Osteocyte (in vitro differentiated cells): ENCODE measurements at places on chromosomes 2 and 18. TPM values are rescaled to one million over a fixed set of nuclear protein-coding genes. Genes with fewer than 3 reads are reported as not detected.

TAF4B gene
- 2.3 and 2.7 TPM in 2 replicates for total RNA-seq

ERBB4 gene
- 2.5 and 2.8 TPM in 2 replicates for total RNA-seq

SOX11 gene
- 69.5 and 71.7 TPM in 2 replicates for total RNA-seq

ZNF892 gene
- total RNA-seq = 7.0 and 7.6 TPM in 2 replicates

SCTR gene
- not detected in 2 replicates for total RNA-seq

NOP58 gene
- 40.2 and 44.1 TPM in 2 replicates for total RNA-seq

MAPRE3 gene
- 9.4 and 9.5 TPM in 2 replicates for total RNA-seq

NFE2L2 gene
- total RNA-seq = 98.4 and 100 TPM in 2 replicates

ABCB11 gene
- total RNA-seq = not detected in 2 replicates

- DNase-seq = no peak
- H3K4me3 ChIP-seq = no peak overlapping the region
- H3K36me3 ChIP-seq = no peaks in the 10 kb centered on the region
- no peak overlapping the region for H3K27ac ChIP-seq
Measured at GRCh38 chr2:71064110-71064611, 4.3 kb upstream of the NAGK start.

- H3K36me3 ChIP-seq = no peaks in the 10 kb centered on the region
- H3K27me3 ChIP-seq = no peaks in the 10 kb centered on the region
- H3K27ac ChIP-seq = no peak overlapping the region
- no peak for DNase-seq
Measured at GRCh38 chr2:233977296-233977837, 60.2 kb downstream of the TRPM8 start.

GRCh38 chr2:199465988-199466691 lies 8.4 kb upstream of the SATB2 start:
- no peak overlapping the region for H3K27ac ChIP-seq
- no peak for DNase-seq
- no peak overlapping the region for H3K4me3 ChIP-seq

GRCh38 chr18:39969803-39970494 lies 1985.1 kb upstream of the PIK3C3 start:
- H3K4me3 ChIP-seq = peak overlapping the region; percentile 30
- H3K27me3 ChIP-seq = no peaks in the 10 kb centered on the region
- H3K36me3 ChIP-seq = no peaks in the 10 kb centered on the region
- peaks cover 20% of the 10 kb centered on the region for H3K4me1 ChIP-seq
- no peak for DNase-seq
- H3K27ac ChIP-seq = peak overlapping the region; percentile 85

DNA sequence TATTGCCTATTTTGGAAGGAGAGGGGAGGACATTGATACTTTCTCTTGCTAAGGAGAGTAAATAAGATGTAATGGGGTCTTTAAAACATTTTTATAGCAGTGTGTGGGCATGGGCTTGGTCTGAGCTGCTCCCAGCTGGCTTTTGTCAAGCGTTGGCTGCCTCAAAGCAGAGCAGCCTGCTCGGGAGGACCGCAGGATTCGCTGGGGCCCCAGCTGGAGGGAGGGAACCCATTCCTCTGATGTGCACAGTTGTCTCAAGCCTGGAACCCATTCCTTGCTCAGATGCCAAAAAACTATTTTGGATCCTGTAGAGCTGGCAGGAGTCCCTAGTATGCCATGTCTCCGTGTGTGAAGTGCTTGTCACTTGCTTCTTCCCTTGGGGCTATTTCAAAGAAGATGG lies 59.4 kb upstream of the RMDN2 start:
- no peaks in the 10 kb centered on the region for H3K36me3 ChIP-seq
- DNase-seq = peak; percentile 71
- H3K27ac ChIP-seq = no peak overlapping the region
- no peaks in the 10 kb centered on the region for H3K4me1 ChIP-seq
- no peak overlapping the region for H3K4me3 ChIP-seq
- H3K27me3 ChIP-seq = peaks cover 13% of the 10 kb centered on the region

- H3K27me3 ChIP-seq = no peaks in the 10 kb centered on the region
- H3K36me3 ChIP-seq = peaks cover 3% of the 10 kb centered on the region
- DNase-seq = no peak
- peaks cover 23% of the 10 kb centered on the region for H3K4me1 ChIP-seq
- H3K4me3 ChIP-seq = no peak overlapping the region
Measured at GRCh38 chr2:196459539-196459938, 180.0 kb upstream of the CCDC150 start.

DNA sequence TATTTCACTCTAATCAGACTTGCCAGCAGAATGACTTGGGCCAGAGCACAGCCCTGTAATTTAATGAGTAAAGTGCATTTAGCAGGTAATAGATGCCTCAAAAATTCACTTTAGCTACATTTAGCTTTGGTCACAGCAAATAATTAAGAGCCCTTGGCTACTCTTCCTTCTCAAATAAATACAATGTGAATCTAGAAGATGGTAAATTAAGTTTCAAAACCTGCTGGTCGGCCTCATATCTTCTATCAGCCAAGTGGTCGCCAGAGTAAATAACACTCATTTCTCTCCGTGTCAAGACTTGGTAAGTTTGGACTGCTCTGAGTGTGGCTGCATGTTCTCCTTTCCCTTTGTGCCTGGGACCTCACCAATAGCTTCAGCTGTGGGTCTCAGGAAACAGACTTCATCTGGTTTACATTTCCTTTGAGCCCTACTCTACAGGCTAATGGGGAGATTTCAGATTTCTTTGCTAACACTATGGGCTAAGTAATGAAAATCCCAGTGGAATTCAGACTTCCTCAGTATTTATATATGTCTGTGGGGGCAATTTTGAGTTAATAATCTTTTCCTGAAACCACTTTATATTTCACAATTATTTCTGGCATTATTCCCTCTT lies 375.8 kb downstream of the RBM43 start:
- no peak for DNase-seq
- H3K27ac ChIP-seq = no peak overlapping the region
- no peaks in the 10 kb centered on the region for H3K27me3 ChIP-seq
- H3K4me1 ChIP-seq = peaks cover 1% of the 10 kb centered on the region

- no peaks in the 10 kb centered on the region for H3K4me1 ChIP-seq
- no peak overlapping the region for H3K27ac ChIP-seq
- no peaks in the 10 kb centered on the region for H3K36me3 ChIP-seq
- no peak overlapping the region for H3K4me3 ChIP-seq
Measured at GRCh38 chr18:13538630-13539029, 187.7 kb downstream of the FAM210A start.

- H3K36me3 ChIP-seq = no peaks in the 10 kb centered on the region
- no peak overlapping the region for H3K27ac ChIP-seq
- no peak for DNase-seq
- H3K4me1 ChIP-seq = peaks cover 2% of the 10 kb centered on the region
- no peak overlapping the region for H3K4me3 ChIP-seq
- H3K27me3 ChIP-seq = peaks cover 9% of the 10 kb centered on the region
Measured at GRCh38 chr2:206639636-206640035, 2.7 kb upstream of the FAM237A start.

- H3K36me3 ChIP-seq = no peaks in the 10 kb centered on the region
- peak overlapping the region; percentile 29 for H3K27ac ChIP-seq
- H3K4me3 ChIP-seq = no peak overlapping the region
- H3K4me1 ChIP-seq = peaks cover 50% of the 10 kb centered on the region
- H3K27me3 ChIP-seq = no peaks in the 10 kb centered on the region
- DNase-seq = no peak
Measured at GRCh38 chr2:229409751-229410181, 138.7 kb upstream of the PID1 start.

DNA sequence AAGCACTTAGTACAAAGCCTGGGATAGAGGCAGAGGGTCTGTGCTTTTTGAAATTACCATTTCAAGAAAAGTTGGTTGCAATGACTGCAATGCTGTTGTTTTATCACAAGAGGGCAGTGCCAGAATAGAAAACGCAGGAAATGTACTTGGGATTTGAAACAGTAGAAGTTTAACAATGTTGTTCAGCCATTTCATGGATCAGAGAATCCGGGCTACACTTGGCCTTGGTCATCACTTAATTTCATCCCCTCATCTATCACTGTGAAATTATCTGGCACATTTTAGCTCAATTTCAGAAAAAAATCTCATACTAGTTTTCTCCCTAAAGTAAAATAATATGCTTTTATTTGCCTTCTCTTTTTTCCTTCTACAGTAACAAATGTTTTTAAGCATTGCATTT lies 70.8 kb downstream of the RAPGEF4 start:
- H3K4me1 ChIP-seq = peaks cover 2% of the 10 kb centered on the region
- no peaks in the 10 kb centered on the region for H3K36me3 ChIP-seq
- no peaks in the 10 kb centered on the region for H3K27me3 ChIP-seq
- no peak for DNase-seq
- no peak overlapping the region for H3K27ac ChIP-seq
- no peak overlapping the region for H3K4me3 ChIP-seq

- H3K4me3 ChIP-seq = peak overlapping the region; percentile 82
- H3K27ac ChIP-seq = peak overlapping the region; percentile 82
- H3K36me3 ChIP-seq = no peaks in the 10 kb centered on the region
- DNase-seq = no peak
- H3K4me1 ChIP-seq = peaks cover 37% of the 10 kb centered on the region
Measured at GRCh38 chr2:216082117-216082711, 495 bp downstream of the TMEM169 start.

- H3K36me3 ChIP-seq = no peaks in the 10 kb centered on the region
- no peaks in the 10 kb centered on the region for H3K4me1 ChIP-seq
- no peak overlapping the region for H3K27ac ChIP-seq
- H3K27me3 ChIP-seq = peaks cover 39% of the 10 kb centered on the region
- no peak overlapping the region for H3K4me3 ChIP-seq
Measured at GRCh38 chr18:21342372-21342771, 100.3 kb downstream of the GREB1L start.

GRCh38 chr2:111028720-111029119 lies 92.0 kb upstream of the BCL2L11 start:
- peaks cover 69% of the 10 kb centered on the region for H3K27me3 ChIP-seq
- no peak for DNase-seq
- H3K36me3 ChIP-seq = no peaks in the 10 kb centered on the region
- no peak overlapping the region for H3K4me3 ChIP-seq
- H3K27ac ChIP-seq = no peak overlapping the region
- no peaks in the 10 kb centered on the region for H3K4me1 ChIP-seq

- peaks cover 35% of the 10 kb centered on the region for H3K36me3 ChIP-seq
- no peaks in the 10 kb centered on the region for H3K4me1 ChIP-seq
- no peak for DNase-seq
- H3K27ac ChIP-seq = no peak overlapping the region
- no peaks in the 10 kb centered on the region for H3K27me3 ChIP-seq
- no peak overlapping the region for H3K4me3 ChIP-seq
Measured at GRCh38 chr18:35267161-35267651, 22.8 kb downstream of the ZSCAN30 start.

DNA sequence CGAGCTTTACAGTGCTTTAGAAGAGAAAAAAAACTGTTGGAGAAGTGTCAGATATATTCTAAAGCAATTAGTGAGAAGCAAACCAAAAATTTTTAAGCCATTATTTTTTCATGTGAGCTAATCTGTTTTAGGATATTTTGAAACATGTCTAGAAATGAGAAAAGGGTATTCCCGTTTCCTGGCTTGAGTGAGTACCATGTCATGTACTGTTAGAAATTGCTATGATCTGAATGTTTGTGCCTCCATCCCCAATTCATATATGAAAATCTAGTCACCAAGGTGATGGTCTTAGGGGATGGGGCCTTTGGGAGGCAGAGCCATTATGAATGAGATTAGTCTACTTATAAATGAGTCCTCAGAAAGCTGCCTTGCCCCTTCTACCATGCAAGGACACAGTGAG lies 493.3 kb upstream of the GCFC2 start:
- no peaks in the 10 kb centered on the region for H3K4me1 ChIP-seq
- H3K36me3 ChIP-seq = no peaks in the 10 kb centered on the region
- DNase-seq = no peak

DNA sequence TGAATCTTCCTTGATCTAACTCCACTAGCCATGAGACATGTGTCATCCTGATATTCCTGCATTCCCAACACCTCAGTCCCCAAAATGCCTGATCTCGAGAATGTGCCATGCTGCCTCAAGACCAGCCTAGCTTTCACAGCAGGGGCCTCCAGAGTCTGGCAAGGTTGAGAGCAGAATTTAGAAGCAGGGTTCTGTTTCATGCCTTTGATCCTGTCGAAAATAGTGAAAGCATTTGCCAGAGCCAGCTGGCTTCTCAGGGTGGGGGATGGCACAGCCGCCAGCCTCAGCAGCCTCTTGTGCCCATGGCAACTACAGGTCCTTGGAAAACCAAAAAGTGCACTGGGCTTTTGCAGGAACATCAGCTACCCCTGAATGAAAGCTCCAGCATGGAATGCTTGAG lies 143.5 kb downstream of the RTN4 start:
- peaks cover 15% of the 10 kb centered on the region for H3K4me1 ChIP-seq
- H3K4me3 ChIP-seq = no peak overlapping the region
- DNase-seq = no peak
- H3K36me3 ChIP-seq = no peaks in the 10 kb centered on the region
- H3K27ac ChIP-seq = no peak overlapping the region

DNA sequence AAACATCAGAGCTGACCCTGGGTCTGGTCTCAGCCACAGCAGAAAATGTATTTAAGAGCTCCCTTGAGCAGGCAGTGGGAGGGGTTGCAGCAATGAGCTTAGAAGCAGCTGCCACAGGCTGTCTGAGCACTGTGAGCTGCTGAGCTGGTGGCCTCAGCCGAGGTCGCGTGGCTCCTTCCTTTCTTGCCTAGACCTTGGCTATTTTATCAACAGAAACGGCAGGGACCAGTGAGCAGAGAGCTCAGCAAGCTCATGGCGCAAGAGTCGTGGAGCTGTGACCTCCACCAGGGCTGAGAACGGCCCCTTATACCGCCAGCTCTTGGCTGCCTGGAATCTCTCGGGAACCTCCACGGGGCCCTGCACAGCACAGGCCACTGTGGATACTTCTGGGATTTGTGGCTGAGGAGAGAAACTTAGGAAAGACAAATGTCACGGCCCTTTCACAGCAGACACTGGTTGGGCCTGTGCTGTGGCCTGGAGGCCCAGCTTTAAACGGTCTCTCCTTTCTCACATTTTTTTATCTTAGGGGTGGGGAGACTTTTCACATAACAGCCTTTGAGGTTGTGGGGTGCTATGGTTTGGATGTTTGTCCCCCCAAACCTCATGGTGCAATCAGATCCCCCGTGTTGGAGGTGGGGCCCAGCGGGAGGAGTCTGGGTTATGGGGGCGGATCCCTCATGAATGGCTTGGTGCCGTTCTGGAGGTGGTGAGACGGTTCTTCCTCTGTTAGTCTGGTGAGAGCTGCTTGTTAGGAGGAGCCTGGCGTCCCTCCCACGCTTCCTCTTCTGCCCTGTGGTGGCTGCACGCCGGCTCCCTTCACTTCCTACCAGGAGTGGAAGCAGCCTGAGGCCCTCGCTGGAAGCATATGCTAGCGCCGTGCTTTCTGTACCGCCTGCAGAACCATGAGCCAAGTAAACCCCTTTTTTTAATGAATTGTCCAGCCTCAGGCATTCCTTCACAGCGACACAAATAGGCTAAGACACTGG lies 1.7 kb downstream of the ALLC start:
- no peak overlapping the region for H3K27ac ChIP-seq
- peaks cover 2% of the 10 kb centered on the region for H3K27me3 ChIP-seq
- no peak overlapping the region for H3K4me3 ChIP-seq
- DNase-seq = no peak
- no peaks in the 10 kb centered on the region for H3K36me3 ChIP-seq
- peaks cover 6% of the 10 kb centered on the region for H3K4me1 ChIP-seq

- no peaks in the 10 kb centered on the region for H3K27me3 ChIP-seq
- DNase-seq = no peak
Measured at GRCh38 chr2:119174216-119174992, 15.9 kb upstream of the C1QL2 start.

DNA sequence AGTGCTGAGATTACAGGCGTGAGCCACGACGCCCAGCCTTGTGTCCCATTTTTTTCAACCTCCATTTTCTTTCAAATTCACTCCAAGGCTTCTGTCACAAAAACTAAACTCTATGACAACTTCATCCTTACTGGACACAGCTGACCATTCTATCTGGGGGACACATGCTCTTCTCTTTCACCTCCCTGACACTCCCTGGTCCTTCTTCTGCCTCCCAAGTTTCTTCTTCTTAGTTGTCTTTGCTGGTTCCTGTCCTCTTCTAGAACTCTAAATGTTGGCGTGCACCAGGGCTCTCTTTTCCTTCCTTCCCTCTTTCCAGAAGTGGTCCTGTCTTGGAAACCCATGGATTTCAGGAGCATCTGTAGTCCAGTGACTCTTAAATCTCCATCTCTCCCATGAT lies 40.1 kb upstream of the LPIN2 start:
- peaks cover 4% of the 10 kb centered on the region for H3K27me3 ChIP-seq
- no peak overlapping the region for H3K4me3 ChIP-seq
- H3K27ac ChIP-seq = no peak overlapping the region
